ENCODE measurements at places on chromosomes 4 and X.

GRCh38 chr4:1030559-1030958, 19.1 kb downstream of the FGFRL1 start:
- DNase-seq = no peak

DNA sequence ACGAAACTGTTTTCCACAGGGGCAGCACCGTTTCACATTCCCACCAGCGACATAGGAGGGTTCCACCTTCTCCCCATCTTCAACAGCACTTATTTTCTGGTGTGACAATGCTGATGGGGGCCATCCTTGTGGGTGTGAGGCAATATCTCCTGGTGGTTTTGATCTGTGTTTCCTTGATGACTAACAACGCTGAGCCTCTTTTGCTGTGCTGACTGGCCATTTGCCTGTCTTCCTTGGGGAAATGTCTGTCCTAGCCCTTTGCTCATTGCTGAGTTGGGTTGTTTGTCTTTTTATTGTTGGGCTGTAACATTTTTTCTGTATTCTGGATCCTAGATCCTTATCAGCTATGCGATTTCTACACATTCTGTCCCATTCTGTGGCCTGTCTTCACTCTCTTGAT, 33.7 kb downstream of the ATP2B3 start:
- peak; percentile 29 for DNase-seq

- no peak for DNase-seq
Measured at GRCh38 chr4:1599026-1599481, 85.1 kb downstream of the FAM53A start.

GRCh38 chr4:47410271-47410670, 53.2 kb downstream of the COMMD8 start:
- no peak for DNase-seq

DNA sequence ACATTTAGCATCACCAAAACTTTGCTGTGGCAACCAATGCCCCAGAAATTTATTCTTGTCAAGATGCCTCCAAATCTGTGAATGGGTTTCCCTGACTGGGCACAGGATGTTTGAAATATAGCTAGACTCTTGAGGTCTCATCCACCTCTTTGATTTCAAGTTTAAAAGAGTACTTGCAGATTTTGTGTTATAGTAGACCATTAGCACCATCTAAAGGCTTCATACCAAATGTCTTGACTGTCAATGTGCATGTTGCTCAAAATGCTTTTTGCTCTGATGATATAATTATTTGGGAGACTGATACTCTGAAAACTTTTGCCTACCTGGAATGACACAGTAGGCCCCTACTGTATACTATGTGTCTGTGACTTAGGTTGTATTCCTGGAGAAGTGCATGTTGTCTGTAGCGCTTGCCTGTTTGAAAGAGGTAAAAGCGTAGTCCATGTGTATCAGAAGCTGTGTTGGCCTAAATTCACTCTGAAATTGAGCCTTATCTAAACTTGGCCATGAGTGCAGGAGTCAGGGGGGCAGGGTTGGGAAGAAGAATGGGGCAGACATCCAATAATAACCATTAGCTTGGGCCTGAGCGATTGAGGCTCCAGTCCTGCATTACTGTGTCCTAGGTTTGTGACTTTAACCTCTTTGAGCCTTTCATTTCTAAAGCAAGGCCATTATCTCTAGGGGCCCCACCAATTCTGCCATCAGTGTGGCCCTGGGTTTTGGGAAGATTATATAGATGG, 33.8 kb downstream of the NDP start:
- peak; percentile 36 for DNase-seq

DNA sequence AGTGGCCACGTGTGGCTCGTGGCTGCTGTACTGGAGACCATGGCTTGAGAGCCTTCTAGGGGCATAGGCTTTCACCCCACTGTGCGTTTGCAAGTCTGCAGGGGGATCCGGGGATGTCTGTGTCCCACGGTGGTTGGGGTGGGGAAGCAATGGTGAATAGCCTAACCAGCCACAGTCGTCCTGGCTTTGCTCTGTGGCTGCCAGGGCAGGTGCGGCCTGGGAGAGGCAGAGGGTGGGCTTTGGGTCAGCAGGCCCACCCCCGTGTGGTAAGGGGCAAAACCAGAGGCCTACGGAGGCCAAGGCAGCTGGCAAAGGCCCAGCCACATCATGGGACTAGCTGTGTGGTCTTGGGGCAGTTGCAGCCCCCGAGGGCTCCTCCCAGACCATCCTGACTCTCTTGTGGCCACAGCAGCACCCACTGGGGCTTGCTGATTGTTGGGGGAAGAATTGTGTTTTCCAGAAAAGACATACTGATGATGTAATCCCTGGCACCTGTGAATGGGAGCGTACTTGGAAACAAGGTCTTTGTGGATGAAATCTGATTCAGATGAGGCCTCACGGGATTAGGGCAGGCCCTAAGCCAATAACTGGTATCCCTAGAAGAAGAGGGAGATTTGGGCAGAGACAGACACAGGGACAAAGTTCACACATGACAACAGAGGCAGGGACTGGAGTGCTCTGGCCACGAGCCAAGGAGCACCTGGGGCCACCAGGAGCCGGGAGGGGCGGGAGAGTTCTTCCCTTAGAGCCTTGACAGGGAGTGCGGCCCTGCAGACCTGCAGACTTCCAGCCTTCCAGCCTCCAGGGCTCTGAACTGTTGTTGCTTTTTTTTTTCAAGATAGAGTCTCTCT, 2.9 kb downstream of the CPZ start:
- DNase-seq = no peak

GRCh38 chrX:7316280-7316679, 168.3 kb upstream of the PUDP start:
- DNase-seq = no peak

GRCh38 chrX:108642273-108642628, 94.1 kb downstream of the IRS4 start:
- no peak for DNase-seq

GRCh38 chr4:24896056-24896455, 16.8 kb downstream of the CCDC149 start:
- no peak for DNase-seq
